ELF-1 (cell line): ENCODE measurements at places on chromosomes 11 and 22.

DNA sequence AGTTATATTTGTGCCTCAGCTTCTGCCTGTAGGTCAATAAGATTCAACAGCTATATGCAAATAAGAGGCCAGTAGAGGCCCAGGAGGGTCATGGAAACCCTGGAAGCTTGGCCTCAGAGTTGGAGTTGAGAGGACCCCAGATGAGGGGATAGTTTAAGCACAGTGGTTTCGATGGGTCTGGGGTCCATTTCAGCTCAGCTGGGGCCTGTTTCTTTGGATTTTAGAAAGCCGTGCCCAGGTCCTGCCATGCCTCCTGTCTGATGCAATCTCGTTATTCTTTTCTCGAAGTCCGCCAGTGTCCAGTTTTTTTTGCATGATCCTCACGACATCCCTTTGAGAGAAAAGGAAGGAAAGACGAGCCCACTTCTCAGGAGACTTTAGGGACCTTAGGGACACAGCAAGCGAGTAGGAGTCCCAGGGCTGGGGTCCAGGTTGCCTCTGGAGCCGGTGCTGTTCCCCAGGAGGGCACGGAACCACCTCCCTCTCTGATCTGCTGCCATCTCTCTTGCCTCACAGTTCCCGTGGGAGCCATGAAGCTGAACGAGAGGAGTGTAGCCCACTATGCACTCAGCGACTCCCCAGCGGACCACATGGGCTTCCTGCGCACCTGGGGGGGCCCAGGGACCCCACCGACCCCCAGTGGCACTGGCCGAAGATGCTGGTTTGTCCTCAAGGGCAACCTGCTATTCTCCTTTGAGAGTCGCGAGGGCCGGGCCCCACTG lies 2.6 kb upstream of the SMDT1 start:
- DNase-seq = no peak

- no peak for DNase-seq
These were observed 24.4 kb downstream of the AASDHPPT start for GRCh38 chr11:106101819-106102218.

DNA sequence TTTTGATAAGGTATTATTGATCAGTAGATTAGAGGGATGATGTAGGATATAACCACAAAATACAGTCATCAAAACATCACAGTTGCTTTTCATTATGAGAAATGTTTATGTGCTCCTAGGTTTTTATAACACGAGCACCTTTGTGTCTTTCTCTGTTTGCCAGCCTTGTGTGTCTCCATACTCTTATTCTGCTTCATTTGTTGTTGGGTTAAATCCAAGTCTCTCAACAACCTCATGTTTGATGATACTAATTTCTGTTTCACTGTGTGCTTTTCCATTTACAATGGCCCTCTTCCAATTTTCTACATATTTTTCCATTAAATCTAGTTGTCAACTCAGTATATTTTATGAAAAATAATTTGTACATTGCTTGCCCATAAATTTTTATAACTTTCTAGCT lies 107.7 kb upstream of the POU2AF2 start:
- no peak for DNase-seq

- DNase-seq = no peak
These were observed 42.9 kb upstream of the GAB2 start for GRCh38 chr11:78460471-78460870.

- DNase-seq = no peak
These were observed 40.4 kb downstream of the AMPD3 start for GRCh38 chr11:10495464-10495786.

GRCh38 chr11:44325698-44326097 lies 15.8 kb upstream of the ALX4 start:
- no peak for DNase-seq

GRCh38 chr11:130068986-130069658 lies 572 bp upstream of the APLP2 start:
- no peak for DNase-seq

DNA sequence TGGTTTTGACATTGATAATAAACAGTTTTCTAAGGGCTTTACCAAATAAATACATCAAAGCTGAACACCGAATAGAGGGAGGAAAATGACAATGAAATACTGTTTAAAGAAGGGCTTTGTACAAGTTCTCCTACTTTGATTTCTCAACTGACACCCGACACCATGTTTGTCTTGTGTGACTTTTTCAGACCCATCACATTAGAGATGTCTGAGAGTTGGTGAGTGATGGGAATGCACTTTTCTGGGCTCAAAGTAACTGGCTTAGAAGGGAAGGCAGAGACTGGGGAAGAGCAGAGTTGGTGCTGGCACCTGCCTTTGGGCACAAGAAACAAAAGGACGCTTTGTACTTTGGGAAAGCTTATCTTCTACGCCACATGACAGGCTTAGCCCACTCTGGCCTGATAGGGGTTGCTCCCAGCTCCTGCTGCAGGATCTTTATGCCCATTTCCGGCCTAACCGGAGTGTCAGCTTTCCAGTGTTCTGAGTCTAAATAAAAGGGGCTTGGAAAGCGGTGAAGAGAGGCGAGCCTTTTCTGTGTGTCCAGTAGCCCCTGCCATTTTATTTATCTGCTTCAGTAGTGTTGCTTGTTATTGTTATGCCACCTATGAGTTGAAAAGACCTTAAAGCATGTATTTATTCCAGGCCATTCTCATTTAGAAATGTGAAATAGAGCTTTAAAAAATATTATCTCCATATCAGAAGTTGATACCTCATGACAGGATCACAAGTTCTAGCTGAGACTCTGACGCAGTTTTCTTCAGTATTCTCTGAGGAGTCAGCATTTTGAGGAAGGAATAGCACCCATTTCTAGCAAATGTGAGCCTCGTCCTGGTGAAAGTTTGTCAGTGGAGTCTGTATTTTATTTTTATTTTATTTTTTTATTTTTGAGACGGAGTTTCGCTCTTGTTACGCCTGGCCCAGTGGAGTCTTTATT lies 24.2 kb downstream of the KREMEN1 start:
- DNase-seq = peak; percentile 65

DNA sequence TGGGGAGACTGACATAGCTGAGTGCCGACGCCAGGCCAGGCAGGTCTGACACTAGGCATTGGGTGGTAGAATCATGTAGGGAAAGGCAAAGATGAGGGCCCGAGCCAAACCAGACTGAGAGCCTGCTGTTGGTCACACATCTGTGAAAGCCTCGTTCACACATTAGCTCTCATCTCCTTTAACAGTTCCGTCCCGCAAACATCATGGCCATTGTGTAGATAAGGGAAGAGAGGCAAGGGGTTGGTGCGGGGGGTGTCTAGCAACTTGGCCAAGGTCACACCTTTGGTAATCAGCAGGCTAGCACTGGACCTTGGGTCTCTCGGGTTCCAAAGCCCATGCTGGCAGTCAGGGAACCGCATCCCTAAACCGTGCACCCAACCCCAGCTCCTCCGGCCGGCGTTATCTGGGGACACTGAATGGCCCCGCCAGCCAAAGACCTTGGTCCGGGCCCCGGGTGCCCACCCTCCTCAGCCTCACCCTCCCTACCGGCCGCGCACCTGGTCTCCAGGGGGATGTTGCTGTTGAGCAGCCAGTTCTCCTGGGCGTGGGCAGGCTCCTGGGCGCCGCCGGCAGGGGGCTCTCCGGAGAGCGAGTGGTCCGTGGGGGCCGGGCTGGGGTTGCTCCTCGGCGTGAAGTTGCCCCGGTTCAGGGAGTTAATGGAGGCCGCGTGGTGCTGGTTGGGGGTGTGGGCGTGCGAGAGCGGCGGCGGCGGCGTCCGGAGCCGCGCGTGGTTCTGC lies 328.3 kb upstream of the NARS2 start:
- DNase-seq = peak; percentile 44

DNA sequence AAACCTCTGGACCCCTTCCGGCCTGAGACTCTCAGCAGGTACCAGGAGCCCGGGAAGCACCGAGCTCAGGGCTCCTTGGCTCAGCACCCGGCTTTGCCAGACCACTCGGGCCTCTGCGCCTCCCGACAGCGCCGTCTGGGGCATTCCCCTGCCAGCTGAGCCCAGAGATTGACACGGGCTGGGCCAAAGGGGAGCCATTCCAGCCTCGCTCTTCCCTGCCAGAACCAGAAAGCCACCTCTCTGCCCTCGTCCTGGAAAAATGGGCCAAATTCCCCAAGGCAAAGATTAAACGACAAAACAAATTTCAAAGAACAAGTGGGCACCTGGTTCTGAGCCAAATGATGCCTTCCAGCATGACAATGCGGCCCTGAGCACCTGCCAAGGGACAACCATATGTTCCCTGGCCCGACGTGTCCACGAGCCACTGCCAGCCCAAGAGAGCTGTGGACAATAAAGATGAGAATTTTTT lies 59.3 kb downstream of the CELSR1 start:
- DNase-seq = no peak

DNA sequence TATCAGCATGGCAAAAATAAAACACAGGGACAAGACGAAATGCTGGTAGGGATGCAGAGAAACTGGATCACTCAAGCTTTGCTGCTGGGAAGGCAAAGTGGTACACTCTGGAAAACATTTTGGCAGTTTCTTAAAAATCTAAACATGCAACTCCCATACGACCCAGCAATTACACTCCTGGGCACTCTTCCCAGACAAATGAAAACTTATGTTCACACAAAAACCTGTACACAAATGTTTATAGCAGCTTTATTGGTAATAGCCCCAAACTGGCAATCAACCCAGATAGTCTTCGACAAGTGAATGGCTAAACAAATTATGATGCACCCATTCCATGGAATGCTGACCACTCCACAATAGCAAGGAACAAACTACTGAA lies 35.8 kb upstream of the PRR5 start:
- DNase-seq = no peak

- no peak for DNase-seq
These were observed 232.6 kb upstream of the CARD18 start for GRCh38 chr11:105372206-105372605.

GRCh38 chr22:33969045-33969444 lies 48.8 kb upstream of the LARGE1 start:
- no peak for DNase-seq

- no peak for DNase-seq
These were observed 16.8 kb upstream of the ADSL start for GRCh38 chr22:40329466-40329865.

- no peak for DNase-seq
These were observed 835 bp upstream of the RHOD start for GRCh38 chr11:67055812-67056211.

GRCh38 chr11:31001427-31001826 lies 368.1 kb downstream of the DCDC1 start:
- DNase-seq = no peak

DNA sequence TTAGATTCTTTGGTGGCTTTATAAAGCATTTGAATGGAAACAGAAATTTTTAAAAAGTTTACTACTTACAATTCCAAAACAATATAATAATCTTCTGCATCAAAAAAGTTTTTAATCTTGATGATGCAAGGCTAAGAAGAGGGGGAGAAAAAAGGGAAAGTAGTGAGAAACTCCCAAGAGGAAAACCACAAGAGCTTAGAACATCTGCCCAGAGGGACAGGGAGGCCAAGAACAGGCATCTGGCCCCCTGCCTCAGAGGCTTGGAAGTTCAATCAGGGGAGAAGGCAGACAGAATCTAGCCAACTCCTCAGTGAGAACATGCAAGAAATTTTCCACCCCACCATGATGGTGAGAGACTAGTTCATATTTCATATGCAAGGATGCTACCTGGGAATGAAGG lies 23.8 kb upstream of the TTC28 start:
- no peak for DNase-seq

- DNase-seq = no peak
These were observed 54.7 kb upstream of the CTTN start for GRCh38 chr11:70343636-70344035.

DNA sequence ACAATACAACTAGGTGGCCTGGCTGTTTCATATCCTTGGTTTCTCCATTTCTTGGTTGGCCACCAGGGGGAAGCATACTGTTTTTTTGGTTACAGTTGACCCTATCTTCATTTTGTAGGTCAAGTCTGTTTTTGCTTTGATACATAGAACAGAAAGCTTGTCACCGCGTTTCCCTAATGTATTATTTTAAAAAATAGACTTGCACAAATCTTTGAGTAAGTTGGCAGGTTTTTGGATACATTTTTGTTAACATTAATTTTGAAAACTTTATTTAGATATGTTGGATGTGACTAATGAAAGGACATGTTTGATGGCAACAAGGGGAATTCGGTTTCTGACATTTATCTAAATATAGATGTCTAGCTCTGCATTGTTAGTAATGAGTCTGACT lies 3.0 kb downstream of the NCR3LG1 start:
- peak; percentile 69 for DNase-seq

DNA sequence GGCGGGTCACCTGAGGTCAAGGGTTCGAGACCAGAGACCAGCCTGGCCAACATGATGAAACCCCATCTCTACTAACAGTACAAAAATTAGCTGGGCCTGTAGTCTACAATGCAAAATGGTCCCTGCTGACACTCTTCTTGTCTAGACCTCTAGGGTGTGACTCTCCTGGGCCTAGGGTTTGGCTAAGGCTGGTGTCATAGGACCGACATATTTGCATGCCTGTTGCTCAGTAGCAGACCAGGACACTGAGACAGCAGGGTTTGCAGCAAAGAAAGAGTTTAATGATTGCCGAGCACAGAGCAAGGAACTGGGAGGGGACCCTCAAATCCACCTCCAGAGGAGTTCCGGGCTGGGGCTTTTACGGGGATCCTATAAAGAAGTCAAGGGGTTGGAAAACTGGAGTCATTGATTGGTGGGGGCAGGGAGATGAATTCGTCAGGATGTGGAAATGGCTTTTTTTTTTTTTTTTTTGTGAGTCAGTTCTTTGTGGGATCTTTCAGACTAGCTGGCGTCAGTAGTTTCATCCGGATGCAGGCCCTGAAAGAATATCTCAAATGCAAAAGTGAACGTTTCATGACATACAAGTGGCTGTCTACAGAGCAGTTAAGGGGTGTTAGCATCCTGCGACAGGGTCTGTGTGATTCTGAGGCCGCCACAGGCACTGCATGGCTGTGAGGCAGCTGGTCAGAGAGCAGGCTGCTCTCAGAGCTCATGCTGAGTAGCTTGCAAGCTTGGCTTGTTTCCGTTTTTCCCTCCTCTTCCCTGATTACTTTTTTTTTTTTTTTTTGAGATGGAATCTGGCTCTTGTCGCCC lies 27.2 kb upstream of the A4GALT start:
- peak; percentile 40 for DNase-seq

- DNase-seq = peak; percentile 44
These were observed 592.0 kb downstream of the BRD1 start for GRCh38 chr22:49235463-49236300.

- DNase-seq = no peak
These were observed 60.1 kb downstream of the MICAL2 start for GRCh38 chr11:12170501-12170900.

GRCh38 chr11:68325907-68326220 lies 13.5 kb downstream of the LRP5 start:
- no peak for DNase-seq
